DMS79 treated with DMSO at 0.1 percent for 48 hours (cell line): ENCODE measurements at places on chromosomes 4 and X.

DNA sequence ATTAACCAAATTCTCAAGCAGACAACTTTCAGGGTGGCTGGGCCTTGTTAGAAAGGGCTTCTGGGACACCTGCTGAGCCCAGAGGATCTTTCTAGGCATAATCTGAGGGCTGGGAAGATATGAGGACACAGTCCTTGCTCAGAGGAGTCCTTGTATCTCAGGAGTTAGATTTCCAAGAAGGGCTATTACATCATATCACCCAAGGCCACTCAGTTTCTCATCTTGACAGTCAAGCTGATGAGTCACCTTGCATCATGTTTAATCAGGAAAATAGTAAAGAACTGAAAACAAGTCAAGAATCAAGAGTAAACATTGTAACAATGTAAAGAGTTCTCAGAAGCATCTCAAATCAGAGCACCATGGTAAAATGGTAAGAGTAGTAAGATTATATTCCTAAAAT is 4.0 kb downstream of the PCYT1B start:
- DNase-seq: no peak

DNA sequence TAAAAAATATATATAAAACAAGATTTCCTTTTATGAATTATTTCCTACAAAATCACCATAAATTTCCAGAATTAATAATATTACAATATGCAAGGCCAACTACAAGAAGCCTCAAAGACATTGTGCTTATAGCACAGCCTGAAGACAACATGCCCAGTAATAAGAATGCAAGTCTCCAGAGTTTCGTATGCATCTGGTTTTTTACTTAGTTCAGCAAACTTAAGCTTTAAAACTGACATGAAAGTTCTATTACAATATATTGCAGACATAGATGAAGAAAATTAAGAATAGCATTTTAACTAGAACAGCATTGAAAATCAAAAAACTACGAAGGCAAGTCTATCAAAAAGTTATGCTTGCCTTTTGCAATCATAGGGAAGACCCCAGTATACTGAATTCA is 107.6 kb downstream of the PRDM5 start:
- DNase-seq: no peak

DNA sequence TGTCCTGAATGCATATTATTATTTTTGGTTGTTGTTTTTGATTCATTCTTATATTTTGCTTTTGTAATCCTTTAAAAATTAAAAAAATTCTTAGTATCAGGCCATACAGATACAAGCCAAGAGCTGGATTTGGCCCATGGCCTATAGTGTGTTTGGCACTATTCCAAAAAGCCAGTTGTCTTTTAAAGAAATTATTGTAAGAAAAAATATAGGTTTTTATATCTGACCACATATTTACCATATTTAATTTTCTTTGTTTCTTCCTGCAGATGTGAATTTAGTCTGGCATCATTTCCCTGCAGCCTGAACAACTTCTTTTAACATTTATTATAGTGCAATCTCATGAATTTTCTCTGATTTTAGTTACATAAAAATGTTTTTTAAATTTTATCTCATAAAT is 652.8 kb upstream of the NR3C2 start:
- DNase-seq: no peak

- no peak for DNase-seq
Measured at GRCh38 chrX:123736333-123736921, 3.6 kb upstream of the THOC2 start.

DNA sequence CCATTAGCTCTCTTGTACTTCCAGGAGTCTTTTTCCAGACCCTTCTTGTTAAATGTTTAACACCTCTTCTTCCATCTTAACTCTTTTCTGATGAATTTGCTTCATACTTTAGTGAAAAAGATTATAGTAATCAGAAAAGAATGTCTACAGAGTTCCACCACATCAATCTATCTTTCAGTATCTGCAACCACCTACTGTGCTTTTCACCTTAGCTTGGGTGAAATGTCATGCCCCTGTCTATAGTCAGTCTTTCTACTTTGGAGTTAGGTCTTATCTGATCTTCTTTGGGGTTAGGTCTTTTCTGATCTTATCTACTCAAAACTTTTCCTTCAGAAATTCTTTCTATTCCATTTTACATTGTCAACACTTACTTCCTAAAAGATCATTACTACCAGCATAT is 1310.2 kb downstream of the PCDH7 start:
- DNase-seq: no peak

DNA sequence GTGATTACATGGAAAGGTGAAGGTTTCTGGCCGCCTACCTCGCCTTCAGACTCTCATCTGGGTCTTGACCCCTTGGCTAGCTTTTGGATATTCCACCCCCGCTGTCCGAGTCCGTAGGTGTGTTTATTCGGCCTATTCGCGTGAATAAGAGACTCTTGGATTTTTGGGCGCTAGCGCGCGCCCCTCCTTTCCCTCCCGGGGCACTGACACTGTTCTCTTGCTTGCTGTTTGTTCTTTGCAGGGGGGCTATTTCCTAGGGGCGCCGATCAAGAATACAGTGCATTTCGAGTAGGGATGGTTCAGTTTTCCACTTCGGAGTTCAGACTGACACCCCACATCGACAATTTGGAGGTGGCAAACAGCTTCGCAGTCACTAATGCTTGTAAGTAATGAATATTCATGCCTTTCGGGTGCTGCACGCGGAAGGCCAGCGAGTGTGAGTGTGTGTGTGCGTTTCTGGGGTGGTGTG is 932 bp downstream of the GRIA2 start:
- DNase-seq: no peak

GRCh38 chrX:35292522-35292921 is 349.9 kb downstream of the FAM47B start:
- no peak for DNase-seq

GRCh38 chr4:155973639-155974475 is 20.2 kb upstream of the CTSO start:
- DNase-seq: no peak

DNA sequence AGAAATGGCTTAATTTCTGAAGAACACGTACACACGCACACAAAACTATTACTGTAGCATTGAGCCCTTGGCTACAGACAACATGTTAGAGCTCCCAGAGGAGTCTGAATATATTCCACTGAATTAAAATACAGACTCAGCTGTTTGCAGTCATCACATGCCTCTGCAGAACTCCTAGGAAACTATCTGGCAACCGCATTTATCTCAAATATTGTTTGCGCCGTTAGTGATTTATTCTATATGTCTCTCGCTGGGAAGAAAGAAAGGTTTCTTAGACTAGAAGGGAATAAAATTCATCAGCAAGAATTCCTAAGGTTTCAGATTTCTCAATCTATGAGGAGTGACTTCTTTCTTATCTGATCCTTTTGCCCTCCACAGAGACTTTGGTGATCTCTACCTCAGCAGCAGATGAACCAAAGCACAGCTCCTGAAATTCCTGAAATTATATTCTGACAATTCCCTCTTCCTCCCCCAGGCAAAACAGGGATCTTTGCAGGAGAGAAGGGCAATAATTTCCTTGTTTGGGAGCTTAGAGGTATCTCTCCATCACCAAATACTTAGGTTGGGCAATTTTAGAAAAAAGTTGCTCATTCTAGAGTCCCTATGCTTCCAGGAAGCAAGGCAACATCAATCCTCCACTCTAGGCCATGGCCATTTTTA is 199.2 kb downstream of the APBB2 start:
- DNase-seq: no peak

DNA sequence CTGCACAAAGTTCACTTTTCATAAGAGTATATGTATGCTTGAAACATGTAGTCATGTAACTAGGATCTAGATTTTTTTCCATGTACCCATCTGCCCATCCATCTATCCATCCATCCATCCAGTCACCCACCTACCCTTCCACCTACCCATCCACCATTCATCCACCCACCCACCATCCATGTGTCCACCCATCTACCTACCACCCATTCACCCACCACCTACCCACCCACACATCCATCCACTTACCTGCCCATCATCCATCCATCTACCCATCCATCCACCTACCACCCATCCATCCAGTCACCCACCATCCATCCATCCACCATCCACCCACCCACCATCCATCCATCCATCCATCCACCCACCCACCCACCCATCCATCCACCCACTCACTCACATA is 121.8 kb upstream of the PSAPL1 start:
- DNase-seq: no peak

DNA sequence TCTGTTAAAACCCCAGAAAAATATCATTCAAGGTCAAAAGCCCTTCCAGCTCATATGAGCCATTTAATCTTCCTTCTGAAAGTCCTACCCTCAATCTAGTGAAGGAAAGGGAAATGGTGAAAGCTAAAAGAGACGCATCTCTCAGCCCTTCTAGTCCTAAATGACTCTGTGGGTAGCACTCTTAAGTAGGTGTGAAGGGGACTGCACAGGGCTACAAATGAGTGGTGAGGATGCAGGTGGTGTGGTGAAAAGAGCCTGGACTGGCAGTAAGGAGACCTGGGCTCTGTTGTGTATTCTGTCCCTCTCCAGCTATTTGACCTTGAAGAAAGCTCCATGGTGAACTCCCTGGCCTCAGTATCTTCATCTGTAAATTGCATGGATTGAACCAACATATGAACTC is 671.8 kb upstream of the DIPK2B start:
- no peak for DNase-seq

- no peak for DNase-seq
Measured at GRCh38 chr4:102637391-102637790, 123.4 kb downstream of the MANBA start.

DNA sequence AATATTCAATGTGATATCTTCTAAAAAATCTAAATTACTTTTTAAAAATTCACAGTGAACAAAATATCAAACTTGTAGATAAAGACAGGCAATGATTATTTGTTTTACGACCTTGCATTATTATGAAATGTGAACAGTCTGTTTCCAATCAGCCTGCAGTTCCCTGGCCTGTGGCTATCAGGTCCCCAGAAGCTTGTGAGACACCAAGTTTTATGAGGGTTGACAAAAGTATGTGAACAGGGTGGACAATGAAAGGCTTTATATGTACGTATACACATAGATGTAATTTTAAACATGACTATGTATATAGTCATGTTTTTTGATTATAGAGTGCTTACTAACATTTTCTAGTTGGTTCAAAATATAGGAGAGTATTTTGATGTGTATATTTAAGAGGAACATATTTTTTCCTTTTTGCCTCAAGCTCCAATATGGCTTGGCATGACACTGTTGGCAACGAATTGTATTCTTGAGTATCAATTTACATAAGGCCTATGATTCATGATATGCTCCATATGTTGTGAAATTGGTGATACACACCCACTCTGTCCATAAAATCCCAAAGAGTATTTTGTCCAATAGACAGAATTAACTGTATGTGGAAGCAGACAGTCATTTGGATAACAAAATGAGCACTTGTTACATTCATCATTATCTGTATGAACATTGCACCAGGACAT is 55.7 kb downstream of the BTC start:
- DNase-seq: no peak

- no peak for DNase-seq
Measured at GRCh38 chrX:17634542-17635207, 102.6 kb upstream of the SCML1 start.

DNA sequence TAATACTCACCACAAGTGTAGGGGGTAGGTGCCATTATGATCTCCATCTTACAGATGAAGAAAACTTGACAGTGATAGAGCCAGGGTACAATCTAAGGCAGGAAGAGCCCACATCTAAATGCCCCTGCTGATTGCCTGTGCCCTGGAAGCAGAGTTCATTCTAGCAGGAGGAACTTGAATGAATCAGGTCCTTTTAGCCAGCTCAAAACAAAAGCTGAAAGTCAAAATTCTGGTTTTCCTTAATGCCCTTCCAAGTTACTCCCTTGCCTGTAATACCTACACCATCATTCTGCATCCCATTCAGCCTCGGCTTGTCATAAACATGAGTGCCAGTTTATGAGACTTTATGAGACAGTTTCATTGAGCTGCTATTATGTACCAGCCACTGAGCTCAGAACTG is 89.6 kb downstream of the SCD5 start:
- DNase-seq: no peak

GRCh38 chr4:183326853-183327252 is 4.6 kb upstream of the CLDN24 start:
- DNase-seq: no peak

- DNase-seq: no peak
Measured at GRCh38 chr4:168600796-168601583, 104.1 kb downstream of the PALLD start.

DNA sequence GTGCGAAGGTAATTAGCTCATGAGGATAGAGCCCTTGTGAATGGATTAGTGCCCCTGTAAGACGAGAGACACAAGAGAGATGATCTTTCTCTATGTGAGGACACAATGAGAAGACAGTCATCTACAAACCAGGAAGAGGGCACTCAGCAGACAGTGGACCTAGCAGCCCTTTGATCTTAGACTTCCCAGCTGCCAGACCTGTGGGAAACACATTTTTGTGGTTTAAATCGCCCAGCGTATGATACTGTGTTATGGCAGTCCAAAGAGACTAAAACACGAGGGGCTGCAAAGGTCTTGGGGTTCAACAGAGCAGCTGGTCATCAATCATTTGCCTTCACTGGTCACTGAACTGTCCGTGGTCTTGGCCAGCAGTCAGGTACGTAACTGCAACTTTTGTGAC is 9.2 kb upstream of the SYNPO2 start:
- no peak for DNase-seq

DNA sequence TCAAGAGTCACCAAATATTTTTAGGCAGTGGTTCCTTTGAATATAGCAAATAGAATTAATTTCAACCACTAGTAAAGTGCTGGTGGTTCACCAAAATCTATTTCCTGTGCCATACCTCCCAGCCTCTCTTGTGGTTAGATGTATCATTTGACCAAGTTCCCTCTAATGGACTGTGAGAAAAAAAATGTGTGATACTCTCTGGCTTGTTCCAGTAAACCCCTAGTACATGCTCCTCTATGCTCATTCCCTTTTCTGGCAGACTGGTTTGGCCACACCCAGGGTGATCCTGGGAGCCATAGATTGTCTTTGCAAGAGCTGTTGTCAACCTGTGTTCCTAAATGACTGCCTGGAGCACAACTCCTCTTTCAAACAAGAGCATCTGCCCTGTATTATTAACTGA is 109.5 kb downstream of the FRAS1 start:
- DNase-seq: peak; percentile 15

GRCh38 chr4:113627321-113627720 is 134.2 kb downstream of the CAMK2D start:
- DNase-seq: no peak

GRCh38 chrX:69215161-69215875 is 50.1 kb upstream of the PJA1 start:
- no peak for DNase-seq

DNA sequence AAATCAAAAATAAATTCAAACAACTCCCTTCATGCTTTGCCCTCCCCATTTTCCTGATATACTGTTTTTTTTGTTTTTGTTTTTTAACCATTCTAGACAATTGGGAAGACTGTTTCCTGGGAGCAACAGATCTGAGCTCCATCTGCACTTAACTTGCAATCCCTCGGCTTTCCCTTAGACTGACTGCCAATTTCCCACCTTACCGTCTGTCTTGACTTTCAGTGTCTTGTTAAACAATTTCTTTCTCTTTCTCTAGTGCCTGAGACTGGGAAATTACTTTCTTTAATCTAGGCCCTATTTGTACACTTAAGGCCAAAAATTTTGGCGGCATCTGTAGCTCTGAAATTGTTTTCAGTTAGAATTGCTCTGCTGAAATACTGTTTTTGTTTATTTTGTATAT is 326.3 kb downstream of the LDB2 start:
- no peak for DNase-seq

GRCh38 chr4:18201885-18202284 is 180.3 kb upstream of the LCORL start:
- no peak for DNase-seq
